Cardiac muscle cell (in vitro differentiated cells and primary cell): ENCODE measurements at places on chromosomes 16 and 17. TPM values are rescaled to one million over a fixed set of nuclear protein-coding genes. Genes with fewer than 3 reads are reported as not detected.

DPEP2 gene
- polyA plus RNA-seq = 0.82 TPM in 1 of 2 replicates, not detected in the other

DNA sequence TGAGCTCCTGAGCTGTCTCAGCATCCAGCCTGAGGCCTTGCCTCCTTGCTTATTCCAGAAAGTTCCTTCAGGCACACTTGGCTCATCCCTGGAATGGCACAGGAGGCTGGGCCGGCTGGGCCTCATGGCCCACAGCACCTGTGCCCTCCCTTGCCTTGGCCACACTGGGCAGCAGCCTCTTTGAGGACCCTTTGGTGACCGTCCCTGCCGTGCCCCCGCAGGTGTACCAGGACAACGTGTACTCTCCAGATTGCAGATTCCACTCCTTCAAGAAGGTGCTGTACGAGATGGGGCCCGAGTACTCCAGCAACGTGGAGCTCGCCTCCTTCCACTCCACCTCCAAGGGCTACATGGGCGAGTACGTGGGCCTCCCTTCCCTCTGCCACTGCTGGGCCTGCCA lies 34.2 kb downstream of the GPT2 start:
- H3K4me1 ChIP-seq = no peaks in the 10 kb centered on the region
- no peak overlapping the region for H3K4me3 ChIP-seq
- no peaks in the 10 kb centered on the region for H3K27me3 ChIP-seq
- peaks cover 24% of the 10 kb centered on the region for H3K36me3 ChIP-seq
- DNase-seq = no peak
- peak overlapping the region; percentile 21 for H3K27ac ChIP-seq

- peak within 1 kb of the TSS; percentile 61 for H3K4me3 ChIP-seq
- no peaks in the 10 kb centered on the region for H3K27me3 ChIP-seq
- H3K36me3 ChIP-seq = peaks cover 20% of the 10 kb centered on the region
- peaks cover 20% of the 10 kb centered on the region for H3K4me1 ChIP-seq
- peak within 1 kb of the TSS; percentile 82 for H3K27ac ChIP-seq
Measured at GRCh38 chr17:7561589-7562207, at the start of gene SENP3. SENP3 (plus strand) TSS chr17:7561919; CDS start chr17:7563077, 1,158 bp downstream.

ODAD4 gene
- polyA plus RNA-seq = 3.2 and 8.0 TPM in 2 replicates

ACSM3 gene
- 1.8 and 2.0 TPM in 2 replicates for polyA plus RNA-seq

GRCh38 chr16:53822936-53823529 lies 119.1 kb downstream of the FTO start:
- H3K4me3 ChIP-seq = no peak overlapping the region
- peaks cover 22% of the 10 kb centered on the region for H3K4me1 ChIP-seq
- no peaks in the 10 kb centered on the region for H3K27me3 ChIP-seq
- peak; percentile 49 for DNase-seq
- no peaks in the 10 kb centered on the region for H3K36me3 ChIP-seq
- H3K27ac ChIP-seq = no peak overlapping the region

DNA sequence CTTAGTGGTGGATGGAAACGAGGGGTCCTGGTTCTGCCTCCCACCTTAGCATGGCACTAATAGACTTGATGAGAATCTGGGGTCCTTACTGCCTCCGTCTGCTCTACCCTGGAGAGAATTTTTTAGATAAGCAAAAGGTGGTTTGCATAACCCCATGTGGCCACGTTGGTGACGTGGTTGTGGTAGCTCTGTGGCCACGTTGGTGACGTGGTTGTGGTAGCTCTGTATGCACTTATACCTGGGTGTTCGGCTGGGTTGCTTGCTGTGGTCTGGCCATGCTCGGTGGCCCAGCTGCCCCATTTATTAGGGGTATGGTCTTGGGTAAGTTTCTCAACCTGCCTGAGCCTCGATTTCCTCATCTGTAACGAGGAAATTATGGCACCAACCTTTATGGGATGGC lies 13.0 kb downstream of the SPIRE2 start:
- H3K27me3 ChIP-seq = no peaks in the 10 kb centered on the region
- H3K27ac ChIP-seq = no peak overlapping the region
- H3K4me1 ChIP-seq = no peaks in the 10 kb centered on the region
- no peak overlapping the region for H3K4me3 ChIP-seq
- no peak for DNase-seq

TMC5 gene
- 0.09 TPM in 1 of 2 replicates, not detected in the other for polyA plus RNA-seq

DNA sequence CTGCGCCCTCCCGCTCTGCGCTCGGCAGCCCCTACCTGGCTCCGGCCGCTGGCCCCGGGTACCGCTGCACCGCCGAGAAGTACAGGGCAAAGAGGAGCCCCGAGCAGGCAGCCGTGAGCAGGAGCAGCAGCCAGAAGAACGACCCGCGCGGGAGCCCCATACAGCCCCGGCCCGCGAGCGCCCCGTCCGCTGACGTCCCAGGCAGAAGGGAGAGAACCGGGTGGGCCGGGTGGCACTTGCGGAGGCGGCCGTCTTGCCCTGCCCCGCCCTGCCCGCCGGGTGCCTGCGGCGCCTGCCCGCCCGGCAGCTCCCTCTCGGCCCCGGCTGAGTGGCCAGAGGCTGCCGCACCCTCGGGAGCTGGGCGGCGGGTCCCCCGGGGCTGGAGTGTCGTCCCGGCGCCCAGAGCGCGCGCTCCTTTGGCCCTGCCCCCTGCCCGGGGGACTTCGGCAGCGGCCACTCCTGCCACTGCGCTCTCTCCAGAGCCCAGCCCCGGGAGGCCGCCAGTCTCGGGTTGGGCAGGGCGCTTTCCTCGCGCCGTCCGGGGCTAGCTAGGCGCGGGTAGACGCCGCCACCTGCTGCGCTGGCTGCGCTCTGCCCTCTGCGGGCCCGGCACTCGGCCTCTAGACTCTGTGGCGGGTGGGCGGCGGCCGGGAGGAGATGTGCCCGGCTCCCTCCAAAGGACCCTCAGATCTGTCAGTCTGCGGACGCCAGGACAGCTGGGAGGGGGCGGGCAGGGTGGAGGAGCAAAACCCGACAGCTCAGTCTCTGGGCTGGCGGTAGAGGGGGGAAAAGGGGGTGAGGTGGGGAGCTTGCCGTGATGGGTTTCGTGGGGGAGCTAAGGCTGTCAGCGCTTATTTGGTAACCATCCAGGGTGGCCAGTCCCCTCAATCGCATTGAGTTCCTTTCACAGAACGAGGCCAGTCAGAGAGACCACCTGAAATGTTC lies at the start of gene ST6GALNAC2:
ST6GALNAC2 (minus strand) TSS at position 212 of the 945 bp plus-strand sequence; CDS start at position 160, 52 bp downstream.
- H3K4me3 ChIP-seq = peak within 1 kb of the TSS; percentile 27
- DNase-seq = no peak
- H3K27ac ChIP-seq = no peak within 1 kb of the TSS
- no peaks in the 10 kb centered on the region for H3K36me3 ChIP-seq
- H3K27me3 ChIP-seq = peaks cover 39% of the 10 kb centered on the region

NDRG4 gene
- polyA plus RNA-seq = 48.0 and 54.4 TPM in 2 replicates

SERPINF2 gene
- polyA plus RNA-seq = not detected in 2 replicates

DNA sequence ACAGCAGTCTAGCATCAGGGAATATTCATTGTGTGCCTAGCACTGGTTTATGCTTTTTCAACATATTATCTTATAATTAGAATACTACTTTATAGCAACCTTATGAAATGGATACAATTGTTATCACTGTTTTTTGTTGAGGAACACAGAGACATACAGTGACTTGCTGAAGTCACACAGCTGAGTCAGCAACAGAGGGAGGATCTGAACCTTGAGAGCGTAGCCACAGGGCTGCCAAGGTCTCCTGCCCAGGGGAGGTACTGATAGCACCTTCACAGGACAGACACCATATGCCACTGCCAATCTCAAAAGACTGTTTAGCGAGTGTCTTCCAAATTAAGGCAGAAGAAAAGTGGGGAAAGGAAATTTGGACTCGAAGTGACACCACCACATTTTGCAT lies 63.0 kb downstream of the GTF3C1 start:
- H3K27ac ChIP-seq = no peak overlapping the region
- H3K36me3 ChIP-seq = peaks cover 89% of the 10 kb centered on the region
- DNase-seq = no peak
- H3K4me1 ChIP-seq = no peaks in the 10 kb centered on the region

DNA sequence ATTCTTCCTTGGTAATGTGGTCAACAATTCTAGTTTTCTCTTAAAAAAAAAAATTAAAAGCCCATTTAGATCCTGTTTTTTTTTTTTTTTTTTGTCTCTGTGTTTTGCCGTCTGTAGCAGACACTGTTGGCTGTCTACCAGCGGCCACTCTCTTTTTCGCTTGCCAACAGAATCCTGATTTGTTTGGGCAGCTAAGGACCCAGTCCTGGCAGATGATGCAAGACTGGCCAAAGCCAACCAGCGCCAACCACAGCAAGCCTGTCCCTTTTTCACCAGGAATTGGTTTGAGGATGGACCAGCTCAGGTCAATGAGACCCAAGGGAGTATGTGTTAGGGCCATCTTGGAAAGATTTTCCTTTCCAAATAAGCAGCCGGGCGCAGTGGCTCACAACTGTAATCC lies 28.2 kb downstream of the ST3GAL2 start:
- no peak overlapping the region for H3K4me3 ChIP-seq
- no peak overlapping the region for H3K27ac ChIP-seq
- H3K4me1 ChIP-seq = peaks cover 18% of the 10 kb centered on the region

DNA sequence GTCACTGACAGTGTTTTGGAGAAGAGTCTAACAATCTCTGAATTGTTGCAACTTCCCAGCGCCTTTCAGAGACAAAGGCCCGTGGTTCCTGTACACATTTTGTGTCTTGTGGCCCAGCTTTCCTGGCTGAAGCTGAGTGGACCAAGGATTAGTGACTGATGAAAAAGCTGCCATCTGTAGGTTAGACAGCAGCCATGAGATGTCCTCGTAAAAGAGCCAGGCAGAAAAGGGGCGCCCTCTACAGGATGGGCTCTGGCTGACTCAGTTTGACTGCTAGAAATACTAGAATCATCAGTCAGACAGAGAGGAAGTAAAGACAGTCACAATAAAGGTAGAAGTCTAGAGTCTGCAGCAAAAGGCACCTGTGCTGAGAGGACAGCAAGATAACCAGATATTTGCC lies 26.5 kb upstream of the NF1 start:
- no peaks in the 10 kb centered on the region for H3K36me3 ChIP-seq
- H3K4me3 ChIP-seq = no peak overlapping the region
- no peak for DNase-seq
- H3K4me1 ChIP-seq = peaks cover 16% of the 10 kb centered on the region
- H3K27ac ChIP-seq = peak overlapping the region; percentile 65

PPP1R27 gene
- 1.0 TPM in 1 of 2 replicates, not detected in the other for polyA plus RNA-seq

- no peaks in the 10 kb centered on the region for H3K27me3 ChIP-seq
- H3K4me3 ChIP-seq = no peak overlapping the region
- no peak for DNase-seq
- no peak overlapping the region for H3K27ac ChIP-seq
Measured at GRCh38 chr16:24075931-24076716, 180.0 kb upstream of the CACNG3 start.

- no peaks in the 10 kb centered on the region for H3K36me3 ChIP-seq
- peaks cover 8% of the 10 kb centered on the region for H3K27me3 ChIP-seq
- H3K27ac ChIP-seq = no peak overlapping the region
- H3K4me1 ChIP-seq = no peaks in the 10 kb centered on the region
Measured at GRCh38 chr16:86466696-86467406, 43.5 kb upstream of the FOXF1 start.

GRCh38 chr16:585351-585750 lies 4.5 kb upstream of the RAB40C start:
- peaks cover 13% of the 10 kb centered on the region for H3K4me1 ChIP-seq
- no peak overlapping the region for H3K4me3 ChIP-seq
- DNase-seq = no peak
- no peak overlapping the region for H3K27ac ChIP-seq

GRCh38 chr16:69114346-69114975 lies 9.0 kb downstream of the HAS3 start:
- H3K4me1 ChIP-seq = no peaks in the 10 kb centered on the region
- peaks cover 8% of the 10 kb centered on the region for H3K36me3 ChIP-seq
- no peaks in the 10 kb centered on the region for H3K27me3 ChIP-seq
- H3K27ac ChIP-seq = no peak overlapping the region

ZNF207 gene
- polyA plus RNA-seq = 135 and 170 TPM in 2 replicates

GRCh38 chr16:23534868-23535860 lies 22.0 kb downstream of the EARS2 start:
- DNase-seq = no peak
- peaks cover 29% of the 10 kb centered on the region for H3K36me3 ChIP-seq
- no peaks in the 10 kb centered on the region for H3K27me3 ChIP-seq
- no peaks in the 10 kb centered on the region for H3K4me1 ChIP-seq
- H3K4me3 ChIP-seq = no peak overlapping the region
- H3K27ac ChIP-seq = no peak overlapping the region

GRCh38 chr17:68867759-68868516 lies 87.3 kb downstream of the ABCA8 start:
- no peak overlapping the region for H3K4me3 ChIP-seq
- H3K27me3 ChIP-seq = no peaks in the 10 kb centered on the region

- H3K4me3 ChIP-seq = no peak overlapping the region
- DNase-seq = no peak
- H3K4me1 ChIP-seq = no peaks in the 10 kb centered on the region
- H3K27me3 ChIP-seq = peaks cover 13% of the 10 kb centered on the region
- H3K27ac ChIP-seq = no peak overlapping the region
- H3K36me3 ChIP-seq = no peaks in the 10 kb centered on the region
Measured at GRCh38 chr16:49168126-49168525, 113.5 kb downstream of the CBLN1 start.
